ENCODE measurements at places on chromosomes 1 and 21.

GRCh38 chr1:53579221-53580008, 120.2 kb downstream of the DMRTB1 start:
- no peak for DNase-seq

DNA sequence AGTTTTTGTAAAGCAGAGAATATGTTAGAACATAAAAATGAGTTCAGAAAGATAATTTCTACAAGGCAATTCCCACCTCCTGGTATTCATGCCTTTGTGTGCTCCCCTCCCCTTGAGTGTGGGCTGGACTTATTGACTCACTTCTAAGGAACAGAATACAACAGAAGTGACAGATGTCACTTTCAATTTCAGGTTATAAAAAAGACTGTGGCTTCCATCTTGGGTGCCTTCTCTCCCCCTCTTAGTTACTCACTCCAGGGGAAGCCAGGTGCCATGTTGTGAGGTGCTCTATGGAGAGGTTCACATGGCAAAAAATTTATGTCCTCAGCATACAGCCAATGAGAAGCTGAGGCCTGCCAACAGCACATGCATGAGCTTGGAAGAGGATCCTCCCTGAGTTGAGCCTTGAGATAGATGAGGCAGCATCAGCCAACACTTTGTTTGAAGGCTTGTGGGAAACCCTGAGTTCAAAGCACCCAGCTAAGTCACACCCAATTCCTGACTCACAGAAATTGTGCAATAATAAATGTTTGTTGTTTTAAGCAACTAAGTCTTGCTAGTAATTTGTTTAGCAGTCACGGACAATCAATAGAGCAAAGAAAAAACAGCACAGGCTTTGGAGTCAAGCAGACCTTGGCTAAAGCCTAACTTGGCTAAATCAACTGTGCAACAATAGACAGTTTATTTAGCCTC, 73.5 kb upstream of the NGF start:
- DNase-seq: peak; percentile 47

GRCh38 chr1:169809370-169810095, 14.8 kb upstream of the METTL18 start:
- DNase-seq: peak; percentile 45

GRCh38 chr1:219834314-219834917, 93.9 kb downstream of the SLC30A10 start:
- no peak for DNase-seq

GRCh38 chr1:116902723-116903383, 6.9 kb upstream of the PTGFRN start:
- no peak for DNase-seq

DNA sequence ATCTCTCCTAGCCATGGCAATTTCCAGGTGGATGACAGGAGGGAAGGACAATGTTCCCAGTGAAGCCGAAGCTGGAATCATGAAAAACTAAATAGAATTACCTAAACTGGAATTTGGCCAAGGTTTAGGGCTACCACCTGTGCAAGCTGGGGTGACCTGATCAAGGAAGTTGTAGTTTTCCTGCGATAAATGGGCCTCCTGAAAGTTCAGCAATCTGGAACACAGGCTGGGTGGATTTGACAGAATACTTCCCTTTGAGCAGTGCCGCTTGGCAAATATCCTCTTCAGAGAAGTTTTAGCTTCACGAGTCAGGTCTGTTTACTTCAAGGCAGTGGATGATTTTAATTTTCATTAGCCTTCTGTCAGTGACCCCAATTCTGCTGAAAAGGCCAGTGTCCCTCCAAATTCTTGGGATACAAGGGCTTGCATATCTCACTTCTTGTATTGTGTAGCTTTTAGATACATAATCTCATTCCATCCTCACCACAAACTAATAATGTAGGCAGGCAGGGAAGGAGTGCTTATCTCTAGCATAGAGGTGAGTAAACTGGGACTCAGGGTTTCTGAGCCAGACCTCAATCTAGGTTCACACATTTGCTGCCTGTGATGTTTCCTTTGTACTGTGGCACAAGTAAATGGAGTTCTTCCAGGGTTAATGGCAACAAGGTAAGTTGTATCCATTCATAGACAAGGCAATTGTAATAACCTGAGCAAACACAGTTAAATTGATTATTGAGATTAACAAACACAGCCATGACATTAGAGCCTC, 349.4 kb downstream of the NUF2 start:
- DNase-seq: no peak

DNA sequence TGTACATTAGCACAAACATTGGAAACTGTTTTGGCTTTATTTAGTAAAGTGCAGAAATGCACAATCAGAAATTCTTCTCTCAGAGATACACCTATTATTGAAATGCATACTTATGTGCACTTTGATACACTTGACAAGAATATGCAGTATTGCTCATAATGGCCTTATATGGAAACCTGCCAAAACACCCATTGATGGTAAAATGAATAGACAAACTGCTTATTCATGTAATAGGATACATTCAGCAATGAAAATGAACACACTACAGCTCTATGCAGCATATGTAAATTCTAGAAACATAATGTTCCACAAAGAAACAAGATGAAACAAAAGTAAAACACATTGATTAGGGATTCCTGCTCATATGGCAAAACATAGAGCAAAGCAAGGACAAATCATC, 223.9 kb downstream of the S1PR1 start:
- DNase-seq: no peak

GRCh38 chr1:85199667-85200462, 951 bp downstream of the SYDE2 start:
- no peak for DNase-seq

DNA sequence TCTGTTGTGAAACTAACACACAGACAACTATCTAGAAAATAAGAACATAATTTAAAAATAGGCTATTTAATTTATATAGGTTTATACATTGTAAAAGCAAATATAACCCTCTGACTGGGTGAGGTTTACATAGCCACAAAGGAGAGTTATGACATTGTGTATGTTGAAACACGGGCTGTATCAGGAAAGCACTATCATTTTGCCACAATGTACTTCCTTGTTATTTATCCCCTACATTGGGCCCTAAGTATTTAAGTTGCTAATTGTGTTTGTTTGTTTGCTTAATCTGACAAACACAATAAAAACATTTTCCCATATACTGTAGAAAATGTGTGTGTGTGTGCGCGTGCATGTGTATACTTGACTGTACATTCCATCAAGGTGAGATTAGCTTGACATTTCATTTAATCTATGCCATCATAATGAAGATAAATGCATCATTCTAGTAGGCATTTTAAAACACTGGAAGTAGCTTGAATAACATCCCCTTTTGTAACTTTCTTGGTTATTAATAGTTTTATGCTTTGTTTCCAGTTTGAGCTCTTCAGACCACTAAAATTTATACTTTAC, 72.1 kb downstream of the RGS13 start:
- no peak for DNase-seq

GRCh38 chr1:66262208-66262963, 271.6 kb upstream of the SGIP1 start:
- DNase-seq: peak; percentile 87

GRCh38 chr1:46948629-46949416, 7.5 kb upstream of the CYP4A11 start:
- no peak for DNase-seq

DNA sequence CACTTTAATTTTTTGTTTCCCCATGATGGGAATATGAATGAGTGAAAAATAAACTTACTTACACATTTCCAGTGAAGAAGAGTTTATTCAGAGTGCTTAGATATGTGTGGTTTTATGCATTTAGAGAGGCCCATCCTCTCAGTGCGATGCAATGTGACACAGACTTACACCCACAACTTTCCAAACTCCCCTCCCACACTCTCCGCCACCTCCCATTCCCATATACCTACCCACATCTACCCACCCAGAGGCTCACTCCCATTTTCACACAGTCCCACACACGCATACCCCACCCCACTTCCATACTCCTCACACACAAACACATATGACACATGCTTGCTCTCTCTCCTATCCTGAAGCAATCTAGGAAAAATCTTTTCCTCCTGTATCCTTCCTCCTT, 21.9 kb upstream of the KANK4 start:
- DNase-seq: no peak

Data from AG08395 (cell line).